ENCODE measurements at places on chromosomes 11 and 22.
A peak's percentile ranks its signal among the peaks of the same experiment; 100 is the strongest.

GRCh38 chr22:45612451-45612901 lies 59.2 kb upstream of the ATXN10 start:
- peak; percentile 26 for DNase-seq

DNA sequence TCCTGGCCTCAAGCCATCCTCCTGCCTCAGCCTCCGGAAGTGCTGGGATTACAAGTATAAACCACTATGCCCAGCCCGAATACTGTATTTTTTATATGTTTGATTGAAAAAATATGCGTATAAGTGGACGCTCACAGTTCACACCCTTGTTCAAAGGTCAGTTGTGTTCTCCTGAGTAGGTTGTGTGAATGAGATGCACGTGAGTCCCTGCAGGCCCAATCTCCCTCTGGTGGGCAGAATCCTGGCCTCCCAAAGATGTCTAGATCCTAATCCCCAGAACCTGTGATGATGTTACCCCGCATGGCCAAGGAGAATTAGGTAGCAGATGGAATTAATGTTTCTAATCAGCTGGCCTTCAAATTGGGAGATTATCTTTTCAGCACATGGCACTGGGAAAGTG lies 41.9 kb downstream of the CTTN start:
- DNase-seq: no peak

DNA sequence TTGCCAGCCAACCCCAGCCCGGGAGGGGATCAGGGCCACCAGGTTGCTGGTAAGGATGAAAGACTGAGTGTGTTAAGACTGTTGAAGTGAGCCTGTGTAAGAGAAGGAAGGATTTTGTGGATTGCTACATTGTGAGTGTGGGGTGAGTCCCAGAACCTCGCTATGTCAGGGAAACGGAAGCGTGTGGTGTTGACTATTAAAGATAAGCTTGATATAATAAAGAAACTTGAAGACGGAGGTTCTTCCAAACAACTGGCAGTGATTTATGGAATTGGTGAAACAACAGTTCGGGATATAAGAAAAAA lies 627 bp downstream of the JRKL start:
- peak; percentile 24 for DNase-seq

DNA sequence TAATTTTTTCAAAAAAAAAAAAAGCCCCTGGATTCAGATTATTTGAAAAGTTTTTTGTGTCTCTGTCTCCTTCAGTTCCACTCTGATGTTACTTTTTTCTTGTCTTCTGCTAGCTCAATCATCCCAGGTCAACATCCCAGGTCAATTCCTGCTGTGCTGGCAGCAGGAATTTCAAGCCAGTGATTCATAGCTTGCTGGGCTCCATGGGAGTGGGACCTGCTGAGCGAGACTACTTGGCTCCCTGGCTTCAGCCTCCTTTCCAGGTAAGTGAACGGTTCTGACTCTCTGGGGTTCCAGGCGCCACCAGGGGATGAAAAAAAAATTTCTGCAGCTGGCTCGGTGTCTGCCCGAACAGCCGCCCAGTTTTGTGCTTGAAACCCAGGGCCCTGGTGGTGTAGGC lies 31.4 kb downstream of the PLAAT5 start:
- DNase-seq: no peak

GRCh38 chr11:8987446-8987845 lies 16.4 kb downstream of the NRIP3 start:
- no peak for DNase-seq

GRCh38 chr11:124835918-124836317 lies 29.3 kb upstream of the ROBO3 start:
- DNase-seq: no peak

DNA sequence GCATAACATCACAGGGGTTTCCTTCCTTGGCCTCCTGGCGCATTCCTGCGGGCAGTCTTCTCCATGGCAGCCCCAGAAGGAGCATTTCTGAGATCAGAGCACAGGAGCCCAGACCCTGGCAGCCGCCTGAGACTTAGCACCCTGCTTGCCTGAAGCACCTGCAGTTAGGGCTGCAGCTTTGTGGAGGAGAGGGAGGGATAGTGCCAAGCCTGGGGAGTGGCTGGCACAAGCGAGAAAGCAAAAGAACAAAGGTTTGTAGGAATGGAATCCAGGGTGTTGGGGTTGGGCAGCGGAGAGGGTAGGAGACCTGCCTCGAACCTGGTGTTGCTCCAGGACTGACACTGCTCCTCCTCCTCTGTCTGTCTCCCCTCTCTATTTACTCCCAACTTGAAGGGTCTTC lies 66.9 kb downstream of the SCN3B start:
- DNase-seq: no peak

DNA sequence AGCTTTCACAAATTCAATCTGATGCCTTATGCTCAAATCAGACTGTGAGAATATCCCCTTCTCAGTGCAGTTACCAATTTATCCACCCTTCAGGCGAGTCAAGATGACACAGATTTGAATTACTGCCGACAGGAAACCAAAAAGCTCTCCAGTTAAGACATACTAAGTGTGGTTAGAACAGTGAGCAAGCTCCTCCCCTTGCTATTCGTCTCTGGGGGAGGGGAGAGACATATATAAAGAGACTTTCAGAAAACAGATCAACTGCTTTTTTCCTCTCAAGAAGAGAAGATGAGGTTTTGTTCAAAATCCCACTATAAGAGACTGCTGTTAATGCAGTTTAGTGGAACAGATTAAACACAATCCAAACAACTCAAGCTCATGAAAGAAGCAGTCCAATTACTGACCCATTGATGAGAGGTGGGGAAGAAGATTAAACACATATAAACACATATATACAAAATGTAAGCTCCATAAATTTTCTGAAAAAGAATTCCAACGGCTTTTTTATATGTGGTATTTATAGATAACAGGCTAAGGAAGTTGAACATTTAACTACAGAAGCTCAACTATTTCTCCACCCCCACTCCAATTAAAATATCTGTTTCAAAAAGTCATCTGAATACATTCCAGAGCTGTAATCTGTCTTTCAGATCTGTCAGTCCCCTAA lies 102.7 kb downstream of the MRTFA start:
- peak; percentile 78 for DNase-seq

- DNase-seq: peak; percentile 55
These were observed 379 bp upstream of the SLC3A2 start for GRCh38 chr11:62880231-62880802.

DNA sequence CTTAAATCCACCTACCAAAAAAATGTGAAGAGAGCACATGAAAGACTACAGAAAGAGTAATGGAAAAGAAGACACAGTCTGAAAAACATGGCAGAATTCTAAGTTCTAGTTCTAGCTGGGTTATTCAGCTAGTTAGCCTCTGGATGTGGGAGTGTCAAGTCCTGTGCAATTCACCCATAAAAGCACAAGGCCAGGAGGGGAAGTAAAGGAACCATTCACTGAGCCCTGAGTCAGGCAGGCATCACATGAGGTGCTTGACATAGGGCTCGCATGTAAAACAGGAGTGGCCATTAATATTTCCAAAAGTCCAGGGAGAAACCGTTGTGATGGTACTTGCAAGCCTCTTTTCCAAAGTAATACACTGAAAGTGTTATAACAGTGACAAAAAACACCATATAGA lies 103.7 kb downstream of the GAB2 start:
- DNase-seq: no peak

DNA sequence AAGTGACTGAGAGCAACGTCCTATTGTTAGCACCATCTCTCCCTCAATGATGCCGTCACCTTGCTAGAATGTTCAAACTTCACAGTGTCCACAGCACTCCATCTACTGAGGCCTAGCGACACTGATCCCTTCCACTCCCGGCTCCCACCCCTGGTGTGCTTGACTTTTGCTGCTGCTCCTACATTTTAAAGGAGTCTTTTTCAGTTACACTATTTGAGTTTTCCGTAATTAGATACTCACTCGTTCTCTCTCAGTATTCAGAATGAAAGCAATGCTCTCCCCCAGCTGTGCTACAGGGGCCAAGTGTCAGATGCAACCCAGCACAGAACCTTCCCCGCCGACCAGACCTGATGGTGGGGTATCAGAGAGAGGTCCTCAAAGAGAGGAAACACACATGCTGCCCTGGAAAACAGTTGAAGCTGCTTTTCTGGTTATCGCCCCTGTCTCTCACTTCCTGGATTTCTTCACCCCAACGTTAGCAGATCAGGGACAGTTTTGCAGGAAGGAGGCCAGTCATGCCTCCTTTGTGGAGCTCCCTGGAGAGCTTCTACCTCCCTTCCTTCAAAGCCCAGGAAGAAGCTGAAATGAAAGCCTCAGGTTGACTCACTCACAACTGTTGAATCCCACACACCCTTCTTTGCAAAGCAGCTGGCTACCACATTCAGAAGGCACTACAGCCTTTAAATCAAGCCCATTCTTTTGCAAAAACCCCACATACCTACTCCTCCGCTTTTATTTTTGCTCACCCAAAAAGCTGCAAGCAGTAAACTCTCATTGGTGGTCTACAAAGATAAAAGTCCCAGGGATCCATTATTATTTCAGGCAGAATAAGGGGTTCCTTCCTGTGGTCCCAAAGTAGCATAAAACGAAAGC lies 23.5 kb downstream of the LARGE1 start:
- DNase-seq: no peak

DNA sequence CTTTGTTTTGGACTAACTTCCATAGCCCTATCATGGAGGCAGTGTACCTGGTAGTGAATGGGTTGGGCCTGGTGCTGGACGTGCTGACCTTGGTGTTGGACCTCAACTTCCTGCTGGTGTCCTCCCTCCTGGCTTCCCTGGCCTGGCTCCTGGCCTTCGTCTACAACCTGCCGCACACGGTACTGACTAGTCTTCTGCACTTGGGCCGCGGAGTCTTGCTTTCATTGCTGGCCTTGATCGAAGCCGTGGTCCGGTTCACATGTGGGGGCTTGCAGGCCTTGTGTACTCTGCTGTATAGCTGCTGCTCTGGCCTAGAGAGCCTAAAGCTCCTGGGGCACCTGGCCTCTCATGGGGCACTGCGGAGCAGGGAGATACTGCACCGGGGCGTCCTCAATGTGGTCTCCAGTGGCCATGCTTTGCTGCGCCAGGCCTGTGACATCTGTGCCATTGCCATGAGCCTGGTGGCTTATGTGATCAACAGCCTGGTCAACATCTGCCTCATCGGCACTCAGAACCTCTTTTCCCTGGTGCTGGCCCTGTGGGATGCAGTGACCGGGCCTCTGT lies 846 bp downstream of the RNF26 start:
- DNase-seq: no peak

DNA sequence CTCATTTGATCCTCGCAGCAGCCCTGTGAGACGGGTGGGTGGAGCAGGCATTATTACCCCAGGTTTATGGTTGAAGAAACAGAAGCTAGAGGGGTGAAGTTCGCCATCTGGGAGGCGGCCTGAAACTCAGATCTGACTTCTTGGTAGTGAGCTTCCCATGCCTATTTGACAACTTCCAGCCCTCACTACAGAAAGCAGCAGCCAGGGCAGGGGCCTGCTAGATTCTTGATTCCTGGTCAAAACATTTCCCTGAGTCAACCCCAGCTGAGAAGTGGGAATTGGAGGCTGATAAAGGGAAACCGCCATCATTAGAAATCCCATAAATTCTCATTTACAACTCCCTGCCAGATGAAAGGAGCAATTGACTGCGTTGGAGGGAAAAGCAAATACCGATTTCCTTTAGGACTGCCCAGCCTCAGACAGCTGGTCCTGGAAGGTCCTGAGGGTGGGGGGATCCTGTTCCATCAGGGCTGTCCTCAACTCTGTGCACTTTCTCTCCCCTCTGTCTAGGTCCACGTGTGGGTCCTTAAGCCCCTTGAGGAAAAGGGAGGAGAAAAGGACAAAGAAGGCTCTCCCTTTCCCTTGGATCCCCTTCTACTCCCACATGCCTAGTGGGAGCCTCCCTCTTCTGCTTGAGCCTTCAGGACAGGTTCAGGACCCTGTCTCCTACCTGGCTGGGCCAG lies 10.2 kb upstream of the NECTIN1 start:
- no peak for DNase-seq

DNA sequence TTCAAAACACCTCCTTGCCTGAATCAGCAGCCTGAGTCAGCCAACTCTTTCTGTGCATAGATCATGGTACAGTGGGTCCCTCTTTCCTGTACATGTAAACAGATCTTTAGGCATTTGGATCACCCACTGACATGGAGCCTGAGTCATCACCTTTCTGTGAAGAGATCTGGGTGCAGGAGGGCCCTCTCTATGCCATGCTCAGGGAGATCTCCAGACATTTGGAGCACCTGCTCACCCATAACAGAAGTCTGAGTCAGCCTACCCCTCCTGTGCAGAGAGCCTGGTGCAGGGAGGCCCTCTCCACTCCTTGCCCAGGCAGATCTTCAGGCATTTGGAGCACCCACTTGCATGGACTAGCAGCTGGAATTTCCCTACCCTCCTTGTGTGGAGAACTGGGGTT lies 56.2 kb upstream of the GLYAT start:
- DNase-seq: no peak

DNA sequence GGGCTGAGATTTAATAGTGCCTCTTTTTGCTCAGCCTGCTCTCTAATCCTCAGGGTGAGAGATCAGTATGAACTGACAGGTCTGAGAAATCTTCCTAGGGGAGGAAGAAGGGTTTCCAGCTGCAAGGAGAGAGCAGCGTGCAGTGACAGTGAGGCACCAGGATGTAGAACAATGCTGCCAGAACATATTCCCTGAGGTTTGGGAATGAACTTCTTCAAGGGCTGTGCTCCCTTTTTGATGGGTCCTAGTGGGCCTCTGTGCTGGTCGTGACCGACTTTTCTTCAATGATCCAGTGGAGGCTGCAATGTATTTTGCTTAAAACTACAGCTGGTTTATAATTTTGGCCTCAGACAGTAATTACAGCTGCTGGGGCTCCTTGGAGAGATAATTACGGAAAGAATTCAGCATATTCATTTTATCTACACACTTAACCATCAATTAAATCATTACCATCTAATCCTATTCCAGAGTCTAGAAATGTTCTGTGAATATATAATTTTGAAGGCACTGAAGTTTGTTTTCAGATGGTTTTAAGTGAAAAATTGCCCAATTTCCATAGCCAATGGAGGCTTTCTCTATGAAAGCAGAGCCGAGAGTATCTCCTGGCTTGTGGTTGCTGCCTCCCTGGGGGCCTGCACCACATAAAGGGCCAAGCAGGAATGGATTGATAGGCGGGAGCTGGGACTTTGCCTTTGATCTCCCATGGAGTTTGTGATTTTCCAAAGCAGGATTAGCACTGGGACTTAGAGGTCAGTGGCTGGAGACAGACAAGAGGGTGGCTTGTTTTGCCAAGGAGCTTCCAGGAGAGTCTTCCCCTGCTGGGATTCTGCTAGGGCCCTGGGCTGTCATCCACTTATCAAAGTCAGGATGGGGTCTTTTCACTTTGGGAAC lies 41.0 kb upstream of the OLFML1 start:
- no peak for DNase-seq

Measured in activated naive CD4-positive, alpha-beta T cell treated with anti-CD3 and anti-CD28 coated beads for 36 hours (primary cell).